Immature natural killer cell (primary cell): ENCODE measurements at places on chromosomes 13 and 19. TPM values are rescaled to one million over a fixed set of nuclear protein-coding genes. Genes with fewer than 3 reads are reported as not detected.

DNA sequence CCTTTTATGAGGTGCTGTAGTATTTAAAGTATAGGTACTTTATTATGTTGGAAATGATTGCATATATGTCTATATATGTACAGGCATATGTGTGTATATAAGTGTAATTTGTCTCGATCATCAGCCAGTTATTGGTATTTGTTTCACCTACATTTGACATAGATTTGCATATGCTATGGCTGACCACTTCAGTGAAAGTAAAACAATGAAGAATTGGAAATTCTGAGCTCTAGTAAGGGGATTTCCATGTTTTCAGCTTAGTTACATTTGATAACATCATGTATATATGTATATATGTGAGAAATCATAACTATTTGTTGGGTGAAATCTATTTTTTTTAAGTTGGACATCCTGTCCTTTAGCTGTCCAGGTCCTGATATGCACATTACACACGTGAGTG lies 1303.9 kb downstream of the EFNB2 start:
- no peaks in the 10 kb centered on the region for H3K36me3 ChIP-seq
- H3K27ac ChIP-seq = no peak overlapping the region
- DNase-seq = no peak
- no peaks in the 10 kb centered on the region for H3K4me1 ChIP-seq

- no peaks in the 10 kb centered on the region for H3K36me3 ChIP-seq
- H3K4me3 ChIP-seq = peak overlapping the region; percentile 95
- peaks cover 22% of the 10 kb centered on the region for H3K27me3 ChIP-seq
- H3K4me1 ChIP-seq = peaks cover 67% of the 10 kb centered on the region
- peak overlapping the region; percentile 95 for H3K27ac ChIP-seq
- DNase-seq = peak; percentile 65
These were observed 1.1 kb downstream of the ADAMTS10 start for GRCh38 chr19:8609279-8610040.

DNA sequence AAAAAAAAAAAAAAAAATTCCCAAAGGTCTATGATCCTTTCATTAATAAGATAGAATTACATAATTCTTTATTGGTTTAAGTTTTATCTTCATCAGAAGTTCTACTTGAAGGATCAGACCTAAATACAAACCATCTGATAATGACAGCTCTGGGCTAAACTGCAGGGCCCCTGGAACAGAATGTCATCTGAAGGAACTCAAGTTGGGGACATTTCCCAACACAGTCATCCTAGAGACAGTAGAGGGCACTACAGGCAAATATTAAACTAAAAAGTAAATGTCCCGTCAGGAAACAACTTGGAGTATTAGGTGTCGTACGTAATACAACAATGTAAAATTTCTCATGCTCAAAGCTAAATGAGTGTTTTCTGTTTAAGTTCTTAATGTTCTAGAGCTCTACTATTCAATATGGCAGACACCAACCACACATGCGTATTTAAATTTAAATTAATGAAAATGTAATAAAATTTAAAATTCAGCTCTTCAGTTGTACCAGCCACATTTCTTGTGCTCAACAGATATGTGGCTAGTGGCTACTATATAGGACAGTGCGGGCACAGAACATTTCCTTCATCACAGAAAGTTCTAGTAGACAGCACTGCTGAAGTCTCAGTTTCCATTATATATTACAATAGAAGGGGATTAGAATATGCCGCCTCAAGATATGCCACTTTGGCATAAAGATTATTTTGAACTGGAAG lies 21.8 kb upstream of the NAXD start:
- H3K36me3 ChIP-seq = no peaks in the 10 kb centered on the region
- H3K27ac ChIP-seq = no peak overlapping the region
- no peak overlapping the region for H3K4me3 ChIP-seq
- H3K27me3 ChIP-seq = no peaks in the 10 kb centered on the region
- no peaks in the 10 kb centered on the region for H3K4me1 ChIP-seq

DNA sequence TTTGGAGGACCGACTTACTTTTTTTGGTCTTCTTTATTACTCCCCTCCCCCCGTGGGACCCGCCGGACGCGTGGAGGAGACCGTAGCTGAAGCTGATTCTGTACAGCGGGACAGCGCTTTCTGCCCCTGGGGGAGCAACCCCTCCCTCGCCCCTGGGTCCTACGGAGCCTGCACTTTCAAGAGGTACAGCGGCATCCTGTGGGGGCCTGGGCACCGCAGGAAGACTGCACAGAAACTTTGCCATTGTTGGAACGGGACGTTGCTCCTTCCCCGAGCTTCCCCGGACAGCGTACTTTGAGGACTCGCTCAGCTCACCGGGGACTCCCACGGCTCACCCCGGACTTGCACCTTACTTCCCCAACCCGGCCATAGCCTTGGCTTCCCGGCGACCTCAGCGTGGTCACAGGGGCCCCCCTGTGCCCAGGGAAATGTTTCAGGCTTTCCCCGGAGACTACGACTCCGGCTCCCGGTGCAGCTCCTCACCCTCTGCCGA lies 409 bp downstream of the FOSB start:
- peaks cover 6% of the 10 kb centered on the region for H3K36me3 ChIP-seq
- peaks cover 54% of the 10 kb centered on the region for H3K27me3 ChIP-seq
- peaks cover 39% of the 10 kb centered on the region for H3K4me1 ChIP-seq

GRCh38 chr19:8034178-8034525 lies 18.4 kb upstream of the CCL25 start:
- H3K36me3 ChIP-seq = peaks cover 4% of the 10 kb centered on the region
- no peak overlapping the region for H3K4me3 ChIP-seq
- no peak for DNase-seq

- H3K4me1 ChIP-seq = no peaks in the 10 kb centered on the region
- no peaks in the 10 kb centered on the region for H3K27me3 ChIP-seq
- H3K4me3 ChIP-seq = no peak overlapping the region
These were observed 1543.0 kb downstream of the SLITRK5 start for GRCh38 chr13:89214185-89214584.

GRCh38 chr13:22726726-22727125 lies 454.1 kb upstream of the SGCG start:
- H3K4me3 ChIP-seq = no peak overlapping the region
- no peak overlapping the region for H3K27ac ChIP-seq
- H3K4me1 ChIP-seq = no peaks in the 10 kb centered on the region
- DNase-seq = no peak
- no peaks in the 10 kb centered on the region for H3K36me3 ChIP-seq
- no peaks in the 10 kb centered on the region for H3K27me3 ChIP-seq

- no peak overlapping the region for H3K4me3 ChIP-seq
- no peaks in the 10 kb centered on the region for H3K4me1 ChIP-seq
- no peak overlapping the region for H3K27ac ChIP-seq
- no peaks in the 10 kb centered on the region for H3K36me3 ChIP-seq
- no peak for DNase-seq
These were observed 731.0 kb downstream of the SLITRK1 start for GRCh38 chr13:83151308-83151660.

- H3K27ac ChIP-seq = peak within 1 kb of the TSS; percentile 69
- peaks cover 6% of the 10 kb centered on the region for H3K27me3 ChIP-seq
- H3K4me1 ChIP-seq = peaks cover 12% of the 10 kb centered on the region
- no peak for DNase-seq
- H3K36me3 ChIP-seq = no peaks in the 10 kb centered on the region
These were observed at the start of gene REEP6 for GRCh38 chr19:1491114-1491848. TSS of gene REEP6 (plus strand) at chr19:1491181. CDS start at chr19:1491270, 89 bp downstream.

- no peak within 1 kb of the TSS for H3K4me3 ChIP-seq
- DNase-seq = no peak
- H3K4me1 ChIP-seq = no peaks in the 10 kb centered on the region
- peaks cover 8% of the 10 kb centered on the region for H3K36me3 ChIP-seq
- no peak within 1 kb of the TSS for H3K27ac ChIP-seq
These were observed at the start of gene GPC6 for GRCh38 chr13:93226623-93227279. TSS of gene GPC6 (plus strand) at chr13:93226807.

GRCh38 chr13:54627646-54628372 lies 1599.2 kb downstream of the OLFM4 start:
- H3K27ac ChIP-seq = no peak overlapping the region
- H3K36me3 ChIP-seq = no peaks in the 10 kb centered on the region
- H3K27me3 ChIP-seq = no peaks in the 10 kb centered on the region
- no peaks in the 10 kb centered on the region for H3K4me1 ChIP-seq
- no peak overlapping the region for H3K4me3 ChIP-seq
- DNase-seq = no peak

GRCh38 chr19:38912600-38913514 lies 871 bp upstream of the CCER2 start:
- peaks cover under 1% of the 10 kb centered on the region for H3K36me3 ChIP-seq
- no peak overlapping the region for H3K4me3 ChIP-seq
- peak overlapping the region; percentile 65 for H3K27ac ChIP-seq
- H3K4me1 ChIP-seq = peaks cover 34% of the 10 kb centered on the region

DNA sequence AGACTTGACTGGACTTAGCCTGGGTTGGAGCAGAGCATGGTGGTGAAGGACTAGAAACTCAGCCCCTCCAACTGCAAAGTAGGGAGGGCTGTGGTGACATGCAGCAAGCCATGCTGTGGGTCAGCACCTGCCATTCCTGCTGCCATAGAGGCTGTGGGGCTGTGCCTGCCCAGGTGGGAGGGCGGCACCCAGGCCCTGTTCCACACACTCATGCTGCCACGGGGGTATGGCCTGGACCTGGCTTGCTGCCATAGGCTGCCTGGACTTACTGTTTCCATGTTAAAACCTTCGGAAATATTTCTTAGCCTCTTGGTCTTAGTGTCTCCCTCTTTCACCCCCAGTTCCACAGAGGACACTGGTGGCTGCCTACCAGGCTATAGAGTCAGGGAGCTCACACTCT lies 29.3 kb downstream of the CILP2 start:
- no peaks in the 10 kb centered on the region for H3K36me3 ChIP-seq
- no peak for DNase-seq
- no peaks in the 10 kb centered on the region for H3K27me3 ChIP-seq
- no peaks in the 10 kb centered on the region for H3K4me1 ChIP-seq

DNA sequence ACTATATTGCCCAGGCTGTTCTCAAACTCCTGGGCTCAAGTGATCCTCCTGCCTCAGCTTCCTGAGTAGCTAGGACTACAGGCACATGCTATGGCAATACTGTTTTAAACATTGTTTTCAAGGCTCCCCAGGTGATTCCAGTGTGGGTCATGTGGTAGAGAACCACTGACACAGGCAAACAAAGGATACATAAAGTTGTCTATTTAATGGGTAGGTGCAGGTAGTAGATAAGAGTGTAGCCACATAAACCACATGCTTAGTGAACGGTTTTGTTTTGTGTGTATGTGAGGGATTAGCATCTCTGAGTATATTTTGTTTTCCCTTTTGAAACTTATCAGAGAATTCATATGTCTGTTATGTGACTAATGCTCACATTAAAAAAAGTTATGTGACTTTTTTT lies 36.7 kb downstream of the USPL1 start:
- DNase-seq = no peak
- peaks cover 3% of the 10 kb centered on the region for H3K27me3 ChIP-seq
- H3K4me1 ChIP-seq = peaks cover 40% of the 10 kb centered on the region

DNA sequence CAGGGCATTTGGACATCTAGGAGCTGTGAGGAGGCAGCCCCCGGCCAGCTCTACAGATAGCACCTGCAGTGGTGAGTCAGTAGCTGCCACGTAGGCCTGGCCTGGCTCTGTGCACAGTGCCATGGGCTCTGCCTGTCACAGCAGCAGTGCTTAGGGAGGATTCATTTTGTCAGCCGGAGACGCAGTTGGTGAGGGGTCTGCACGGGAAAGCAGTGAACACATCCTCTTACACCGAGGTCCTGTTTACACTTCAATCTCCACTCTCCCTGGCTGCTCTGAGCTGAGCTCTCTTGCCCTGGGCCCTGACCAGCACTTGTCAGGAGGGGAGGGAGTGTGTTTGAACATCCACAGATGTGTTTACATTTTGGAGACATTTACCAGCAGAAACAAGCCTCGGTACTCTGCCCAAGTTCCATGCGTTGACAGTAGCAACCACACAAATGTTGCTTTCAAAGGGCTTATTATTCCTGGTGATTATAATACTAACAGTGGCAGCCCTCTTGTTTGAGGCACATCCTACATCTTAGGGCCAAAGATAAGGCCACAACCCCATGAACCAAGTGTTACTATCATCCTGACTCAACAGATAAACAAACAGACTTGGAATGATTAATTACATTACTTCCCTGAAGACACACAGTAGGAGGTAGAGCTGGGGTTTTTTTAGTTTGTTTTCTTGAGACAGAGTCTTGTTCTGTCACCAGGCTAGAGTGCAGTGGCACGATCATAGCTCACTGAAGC lies 148.9 kb downstream of the USP12 start:
- DNase-seq = no peak
- H3K27ac ChIP-seq = no peak overlapping the region
- H3K4me1 ChIP-seq = peaks cover 16% of the 10 kb centered on the region
- no peaks in the 10 kb centered on the region for H3K27me3 ChIP-seq
- H3K36me3 ChIP-seq = no peaks in the 10 kb centered on the region
- no peak overlapping the region for H3K4me3 ChIP-seq

DNA sequence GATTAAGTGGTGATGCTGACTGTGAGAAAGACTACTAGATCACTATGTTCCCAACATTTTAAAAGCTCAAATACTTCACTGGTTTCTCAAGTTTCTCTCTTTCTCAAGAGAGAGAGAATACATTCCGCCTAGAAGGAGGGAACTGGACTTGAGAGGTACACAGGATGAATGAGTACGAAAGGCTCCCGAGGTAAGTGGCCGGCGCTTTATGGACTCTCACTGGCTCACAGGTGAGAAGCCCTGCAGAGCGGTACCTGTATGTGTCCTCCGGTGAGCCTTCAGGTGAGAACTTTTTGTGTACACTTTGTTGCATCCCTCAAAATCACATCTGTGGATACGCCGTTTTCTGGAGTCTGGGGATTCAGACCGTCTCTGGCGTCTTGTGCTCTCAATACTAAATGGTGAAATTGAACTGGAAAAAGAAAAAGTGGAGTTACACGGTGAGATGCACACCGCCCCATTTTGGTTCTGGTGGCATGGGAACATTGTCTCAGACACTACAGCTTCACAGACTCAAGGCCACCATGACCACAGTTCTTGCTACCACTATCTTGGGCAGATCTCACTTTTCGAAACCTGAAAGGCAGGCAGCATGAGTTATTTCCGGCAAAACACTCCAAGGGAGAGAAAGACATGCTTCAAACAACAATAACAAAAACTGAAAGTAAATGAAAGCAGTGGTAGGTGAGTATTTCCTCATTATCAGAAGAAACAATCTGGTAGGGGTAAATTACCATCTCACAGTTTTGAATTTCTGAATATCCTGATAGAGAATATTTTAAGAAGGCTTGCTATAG lies 418.9 kb downstream of the KLF12 start:
- peaks cover 50% of the 10 kb centered on the region for H3K4me1 ChIP-seq
- H3K4me3 ChIP-seq = peak overlapping the region; percentile 81
- DNase-seq = peak; percentile 80
- H3K36me3 ChIP-seq = peaks cover 19% of the 10 kb centered on the region
- H3K27me3 ChIP-seq = peaks cover 2% of the 10 kb centered on the region
- H3K27ac ChIP-seq = peak overlapping the region; percentile 87

FPR1 gene
- polyA plus RNA-seq = 1.8 TPM

LILRB1 gene
- polyA plus RNA-seq = 4.7 TPM

KLK6 gene
- not detected for polyA plus RNA-seq

FRY gene
- polyA plus RNA-seq = 1.4 TPM

IZUMO2 gene
- not detected for polyA plus RNA-seq

CAMSAP3 gene
- not detected for polyA plus RNA-seq

AP1M2 gene
- polyA plus RNA-seq = not detected

RUBCNL gene
- polyA plus RNA-seq = not detected
